ENCODE measurements at places on chromosomes 12 and 14.

DNA sequence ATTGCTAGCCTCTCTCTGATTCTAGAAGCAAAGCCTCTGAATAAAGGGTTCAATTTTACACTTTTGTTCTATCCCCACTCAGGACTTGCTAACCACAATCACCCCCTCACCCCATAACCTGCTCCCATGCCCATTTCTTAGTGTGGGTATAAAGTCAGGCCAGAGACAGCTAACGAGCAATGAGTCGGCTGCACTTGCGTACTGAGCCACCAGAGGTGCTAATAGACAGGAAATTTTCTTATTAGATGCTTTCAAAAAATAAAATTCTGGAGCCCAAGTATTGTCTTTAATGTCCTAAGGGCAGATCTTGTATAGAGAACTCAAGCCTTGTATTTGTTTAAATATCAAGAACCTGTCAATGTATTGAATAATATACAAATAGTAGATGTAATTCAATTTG, 256.9 kb downstream of the SYT1 start:
- no peak for DNase-seq

GRCh38 chr14:20400589-20400964, 12.7 kb downstream of the TEP1 start:
- no peak for DNase-seq

DNA sequence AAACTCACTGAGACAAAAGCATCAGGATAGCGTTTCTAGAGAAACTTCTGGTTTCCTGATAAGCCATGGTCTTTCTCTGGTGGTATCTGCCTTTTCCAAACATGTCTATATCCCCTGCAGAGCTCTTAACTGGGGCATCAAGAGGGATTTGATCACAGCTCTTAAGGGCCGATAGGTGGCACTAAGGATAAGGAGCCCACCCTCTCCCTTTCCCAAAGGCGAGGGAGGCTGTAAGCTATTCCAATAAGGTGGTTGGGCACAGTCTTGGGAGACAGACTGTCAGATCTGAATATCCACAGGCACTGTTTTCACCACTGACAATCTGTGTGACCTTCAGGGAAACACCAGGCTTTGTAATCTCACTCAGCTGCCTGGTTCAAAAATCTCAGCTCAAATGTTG, 206.0 kb downstream of the ADGRD1 start:
- DNase-seq = no peak

DNA sequence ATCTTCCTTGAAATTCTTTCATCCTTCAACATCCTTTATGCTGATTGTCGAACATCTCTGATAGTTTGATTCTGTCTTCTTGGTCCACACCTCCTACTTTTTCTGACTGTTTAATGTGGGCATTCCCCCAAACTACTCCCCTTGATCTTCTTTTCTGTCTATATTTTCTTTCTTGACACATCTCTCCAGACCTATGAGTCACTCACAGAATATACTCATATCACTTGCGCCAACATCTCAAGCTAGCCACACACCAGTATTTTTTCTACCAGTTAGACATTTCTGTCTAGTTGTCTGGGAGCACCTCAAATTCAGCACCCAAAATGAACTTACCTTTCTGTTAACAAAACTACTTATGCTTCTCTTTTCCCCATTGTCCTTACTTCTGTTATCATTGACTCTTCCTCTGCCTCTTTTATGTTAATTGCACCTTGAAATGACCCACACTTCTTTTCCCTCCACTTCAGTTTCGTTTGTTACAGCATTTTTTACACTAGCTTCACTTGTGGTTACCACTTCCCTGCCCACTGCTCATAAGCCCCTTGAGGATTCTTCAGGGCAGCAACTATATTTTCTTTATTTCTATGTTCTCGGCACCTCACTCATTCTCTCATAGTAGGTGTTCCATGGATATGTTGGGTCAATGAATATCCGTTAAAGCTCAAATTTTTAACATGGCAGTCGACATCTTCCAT, 33.5 kb downstream of the TSHR start:
- no peak for DNase-seq

DNA sequence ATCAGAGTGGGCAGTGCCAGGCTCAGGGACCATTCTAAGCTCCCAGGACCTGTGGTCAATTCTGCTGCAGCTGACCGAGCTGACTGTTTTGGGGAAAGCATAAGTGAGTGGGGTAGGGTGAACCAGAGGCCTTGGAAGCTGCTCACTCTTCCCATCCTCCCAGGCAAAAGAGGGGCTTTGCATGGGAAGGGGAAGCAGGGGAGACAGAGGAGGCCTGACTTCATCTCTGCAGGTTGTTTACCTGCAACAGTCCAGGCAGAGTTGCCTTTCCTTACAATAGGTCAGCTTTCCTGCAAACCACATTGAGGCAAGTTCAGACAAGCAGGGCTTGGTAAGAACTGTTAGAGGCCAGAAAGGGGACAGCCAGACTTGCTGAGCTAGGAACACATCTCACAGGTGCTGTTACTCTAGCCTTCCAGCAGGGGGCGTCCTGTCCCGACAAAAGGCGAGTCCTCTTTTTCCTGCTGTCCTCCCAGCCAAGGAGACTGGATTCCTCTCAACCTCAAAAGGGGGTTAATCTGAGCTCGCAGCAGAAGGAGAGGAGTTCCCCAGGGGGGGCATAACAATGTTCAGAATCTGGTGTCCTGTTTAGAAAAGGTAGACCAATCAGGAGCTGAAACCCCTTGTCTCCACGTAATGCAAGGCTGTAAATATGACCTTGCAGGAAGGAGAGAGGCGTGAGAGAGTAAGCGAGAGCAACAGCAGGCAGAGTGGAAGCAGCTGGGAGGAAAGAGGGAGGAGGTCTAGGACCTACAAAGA, 4.3 kb upstream of the DHRS2 start:
- DNase-seq = peak; percentile 36

GRCh38 chr12:96197503-96198272, 3.5 kb downstream of the ELK3 start:
- no peak for DNase-seq

DNA sequence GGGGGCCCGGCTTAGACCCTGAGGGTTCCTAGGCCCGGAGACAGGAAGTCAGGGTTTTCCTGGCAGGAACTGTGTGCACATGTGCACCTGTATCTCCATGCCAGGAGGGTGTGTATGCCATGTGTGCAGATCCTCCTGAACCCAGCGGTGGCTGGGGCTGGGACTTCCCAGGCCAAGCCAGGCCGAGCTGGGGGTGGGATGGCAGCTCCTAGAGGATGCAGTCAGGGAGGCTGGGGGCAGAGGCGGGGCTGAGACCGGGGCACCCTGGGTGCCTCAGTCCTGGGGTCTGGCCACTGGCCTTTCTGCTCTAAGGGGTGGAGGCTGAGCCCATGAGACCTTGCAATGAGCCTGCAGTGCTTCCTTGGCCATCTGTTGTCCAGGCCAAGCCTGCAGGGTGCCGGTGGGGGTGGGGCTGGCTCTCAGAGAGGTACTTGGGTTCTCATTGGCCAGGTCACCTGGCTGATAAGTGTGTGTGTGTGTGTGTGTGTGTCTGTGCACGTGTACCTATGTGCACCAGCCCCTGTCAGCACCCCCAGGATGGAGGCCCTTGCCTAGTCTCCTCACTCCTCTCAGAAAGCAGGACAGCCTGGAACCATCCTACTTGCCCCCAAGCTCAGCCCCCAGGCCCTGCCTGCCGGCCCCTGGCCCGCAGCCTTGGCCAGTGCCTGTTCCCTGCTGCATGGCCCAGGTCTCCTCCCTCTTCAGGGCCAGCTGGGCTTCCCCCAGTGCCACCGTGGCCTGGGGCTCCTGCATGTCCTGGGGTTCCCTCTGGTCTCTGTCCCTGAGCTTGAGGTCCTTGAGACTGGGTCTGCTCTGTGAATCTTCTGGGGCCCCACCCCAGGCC, 10.6 kb upstream of the TNFAIP2 start:
- no peak for DNase-seq

DNA sequence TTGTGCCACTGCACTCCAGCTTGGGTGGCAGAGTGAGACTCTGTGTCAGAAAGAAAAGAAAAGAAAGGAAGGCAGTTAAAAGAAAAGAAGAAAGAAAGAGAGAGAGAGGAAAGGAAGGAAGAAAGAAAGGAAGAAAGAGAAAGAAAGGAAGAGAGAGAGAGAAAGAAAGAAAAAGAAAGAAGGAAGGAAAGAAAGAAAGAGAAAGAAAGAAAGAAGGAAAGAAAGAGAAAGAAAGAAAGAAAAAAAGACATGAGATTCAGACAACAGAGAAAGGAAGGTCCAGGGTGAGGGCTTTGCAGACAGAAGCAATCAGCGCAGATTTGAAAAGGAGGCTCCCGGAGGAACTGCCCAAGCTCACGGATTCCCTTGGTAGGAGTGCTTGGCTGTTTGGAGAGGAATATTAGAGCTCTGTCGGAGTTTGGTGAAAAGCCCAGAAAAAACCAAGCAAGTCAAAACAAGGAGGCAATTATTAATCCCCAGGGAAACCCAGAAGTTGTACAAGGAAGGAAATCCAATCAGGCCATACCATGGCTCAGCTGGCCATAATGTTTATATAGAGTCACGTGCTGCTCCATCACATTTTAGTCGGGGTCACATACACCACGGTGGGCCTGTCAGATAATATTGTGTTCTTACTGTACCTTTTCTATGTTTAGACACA, 11.6 kb upstream of the CCDC85C start:
- no peak for DNase-seq

DNA sequence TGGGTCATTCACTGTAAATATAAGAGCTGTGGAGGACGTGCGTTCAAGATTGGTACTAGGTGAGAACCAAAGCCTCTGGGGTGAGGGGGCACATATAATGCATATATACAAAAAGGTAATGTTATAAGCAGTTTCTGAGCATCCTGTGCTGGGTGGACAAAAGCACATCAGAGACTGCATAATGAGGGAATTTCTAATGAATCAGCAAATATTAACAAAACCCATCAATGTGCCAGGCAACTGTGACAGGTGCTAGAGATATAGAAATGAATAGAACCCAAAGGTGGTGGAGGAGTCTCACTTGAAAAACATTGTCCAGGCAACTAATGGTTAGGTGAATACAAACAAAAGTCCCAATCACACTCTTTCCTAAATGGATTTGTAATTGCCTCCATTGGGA, 74.7 kb downstream of the GPR65 start:
- DNase-seq = no peak

DNA sequence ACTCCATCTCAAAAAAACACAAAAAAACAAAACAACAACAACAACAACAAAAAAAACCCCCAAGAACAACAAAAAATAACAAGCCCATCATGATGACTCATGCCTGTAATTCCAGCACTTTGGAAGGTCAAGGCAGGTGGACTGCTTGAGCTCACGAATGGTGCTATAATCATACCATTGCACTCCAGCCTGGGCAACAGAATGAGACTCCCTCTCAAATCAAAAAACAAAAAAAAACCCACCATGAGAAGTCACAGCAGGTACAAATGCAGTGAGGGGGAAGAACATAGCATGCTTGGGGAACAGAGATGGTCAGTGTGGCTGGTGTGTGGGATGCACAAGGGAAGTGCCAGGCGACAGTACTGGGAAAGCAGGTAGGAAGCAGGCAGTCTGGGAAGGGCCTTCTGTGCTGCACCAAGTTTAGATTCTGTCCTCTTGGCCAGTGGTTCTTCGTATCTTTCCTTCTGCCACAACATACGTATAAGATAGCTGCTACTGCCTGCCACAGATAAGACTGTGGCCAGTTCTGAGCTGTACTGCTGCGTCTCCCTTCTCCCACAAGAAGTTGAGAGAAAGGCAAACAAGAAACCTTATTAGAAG, 28.0 kb downstream of the ATG14 start:
- DNase-seq = no peak

DNA sequence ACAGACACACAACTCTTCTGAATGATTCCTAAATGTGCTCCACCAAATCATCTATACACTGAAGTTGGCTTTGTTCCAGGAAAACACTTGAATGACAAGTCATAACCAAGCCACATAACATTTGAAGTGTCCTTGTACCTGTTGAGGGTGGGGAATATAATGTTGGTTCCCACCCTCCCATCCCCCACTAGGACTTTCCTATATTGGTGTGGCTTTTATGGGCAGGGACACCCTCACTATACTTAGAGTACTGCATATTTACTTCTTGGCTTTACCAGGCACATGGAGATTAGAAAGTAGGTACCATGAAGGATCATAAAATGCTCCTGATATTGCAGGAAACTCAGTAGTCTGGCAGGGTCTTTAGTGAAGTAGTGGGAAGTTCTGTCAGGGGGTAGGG, 9.7 kb upstream of the BHLHE41 start:
- no peak for DNase-seq

DNA sequence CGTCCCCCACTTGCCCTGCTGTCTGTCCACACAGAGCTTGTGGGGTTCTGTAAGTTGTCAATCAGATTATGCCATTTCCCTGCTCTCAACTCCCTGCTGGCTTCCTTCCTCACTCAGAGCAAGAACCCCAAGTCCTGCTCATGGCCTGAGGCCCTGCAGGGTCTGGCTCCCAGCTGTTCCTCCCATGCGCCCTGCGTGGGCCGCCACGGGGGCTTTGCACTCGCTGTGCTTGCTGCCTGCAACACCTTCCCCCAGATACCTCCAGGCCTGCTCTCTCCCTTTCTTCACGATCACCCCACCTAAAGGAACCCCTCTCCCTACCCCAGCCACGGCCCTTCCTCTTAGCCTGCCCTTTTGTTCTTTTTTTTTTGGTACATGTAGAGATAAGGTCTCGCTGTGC, 234.6 kb downstream of the AACS start:
- no peak for DNase-seq
